ENCODE measurements at places on chromosomes 1 and 21. TPM values are rescaled to one million over a fixed set of nuclear protein-coding genes. Genes with fewer than 3 reads are reported as not detected.
A peak's percentile ranks its signal among the peaks of the same experiment; 100 is the strongest.

ATP6V1G3 gene
- not detected for total RNA-seq

ROR1 gene
- total RNA-seq = 21.8 TPM

SPRR1B gene
- not detected for total RNA-seq

TPTE gene
- not detected for total RNA-seq

DNA sequence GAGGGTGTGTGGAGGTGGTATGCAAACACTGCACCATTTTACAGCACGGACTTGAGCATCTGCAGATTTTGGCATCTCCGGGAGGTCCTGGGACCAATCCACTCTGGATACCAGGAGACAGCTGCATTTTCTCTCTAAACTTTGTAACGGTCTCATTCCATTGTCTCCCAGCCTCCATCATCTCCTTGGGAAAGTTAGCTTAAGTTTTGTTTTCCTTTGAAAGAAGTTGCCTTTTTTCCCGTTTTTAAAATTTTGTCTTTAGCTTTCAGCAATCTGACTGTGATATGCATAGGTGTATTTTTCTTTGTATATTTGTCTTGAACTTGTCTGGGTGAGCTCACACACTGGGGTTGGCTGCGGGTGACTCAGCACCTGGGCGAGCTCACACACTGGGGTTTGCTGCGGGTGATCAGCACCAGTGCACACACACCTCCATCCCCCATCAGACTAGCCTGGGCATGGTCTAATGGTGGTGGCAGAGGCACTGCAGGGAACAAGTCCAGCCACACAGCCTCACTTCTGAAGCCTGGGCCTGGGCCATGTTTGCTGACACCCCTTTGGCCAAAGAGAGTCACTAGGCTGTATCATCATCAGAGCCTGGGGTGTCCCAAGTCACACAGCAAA, 32.1 kb upstream of the COL18A1 start:
- H3K27ac ChIP-seq = no peak overlapping the region
- H3K36me3 ChIP-seq = peaks cover 5% of the 10 kb centered on the region
- H3K4me1 ChIP-seq = peaks cover 24% of the 10 kb centered on the region
- no peaks in the 10 kb centered on the region for H3K27me3 ChIP-seq
- no peak overlapping the region for H3K4me3 ChIP-seq

DNA sequence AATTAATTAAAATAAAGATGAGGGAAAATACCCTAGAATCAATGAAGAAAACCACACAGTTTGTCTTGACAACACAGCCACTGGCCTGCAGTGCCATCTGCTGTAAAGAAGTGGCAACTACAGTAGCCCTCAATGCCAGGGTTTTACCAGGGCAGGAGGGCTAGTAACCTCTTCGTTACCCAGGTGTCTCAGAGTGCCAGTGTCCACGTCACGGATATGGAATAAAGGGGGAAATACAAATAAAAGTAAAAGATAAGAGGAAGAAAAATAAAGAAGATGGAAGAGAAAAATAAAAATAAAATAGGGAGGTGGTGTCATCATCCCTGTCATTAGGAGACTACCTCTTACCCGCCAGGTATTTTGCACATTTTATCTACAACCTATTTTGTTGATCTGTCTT, 14.2 kb upstream of the SLC44A3 start:
- peaks cover 2% of the 10 kb centered on the region for H3K27me3 ChIP-seq
- H3K4me3 ChIP-seq = no peak overlapping the region
- DNase-seq = no peak
- no peak overlapping the region for H3K27ac ChIP-seq

DNA sequence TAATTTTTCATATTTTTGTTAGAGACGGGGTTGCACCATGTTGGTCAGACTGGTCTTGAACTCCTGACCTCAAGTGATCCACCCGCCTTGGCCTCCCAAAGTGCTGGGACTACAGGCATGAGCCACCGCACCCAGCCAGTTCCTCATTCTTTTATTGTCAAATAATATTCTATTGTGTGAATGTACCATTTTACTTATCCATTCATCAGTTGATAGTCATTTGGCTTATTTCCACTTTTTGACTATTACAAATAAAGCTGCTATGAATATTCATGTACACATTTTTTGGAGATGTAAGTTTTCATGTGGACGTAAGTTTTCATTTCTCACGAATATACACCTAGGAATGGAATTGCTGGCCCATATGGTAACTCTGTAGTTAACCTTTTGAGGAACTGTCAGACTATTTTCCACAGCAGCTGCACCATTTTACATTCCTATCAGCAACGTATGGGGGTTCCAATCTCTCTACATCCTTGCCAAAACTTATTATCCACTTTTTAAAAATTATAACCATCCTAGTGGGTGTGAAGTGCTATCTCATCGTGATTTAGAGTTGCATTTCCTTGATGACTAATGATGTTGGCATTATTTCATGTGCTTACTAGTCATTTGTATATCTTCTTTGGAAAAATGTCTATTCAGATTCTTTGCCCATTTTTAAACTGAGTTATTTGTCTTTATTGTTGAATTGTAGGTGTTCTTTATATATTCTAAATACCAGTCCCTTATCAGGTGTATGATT, 12.7 kb downstream of the PACC1 start:
- DNase-seq = peak; percentile 8
- no peaks in the 10 kb centered on the region for H3K4me1 ChIP-seq
- no peak overlapping the region for H3K27ac ChIP-seq
- no peaks in the 10 kb centered on the region for H3K27me3 ChIP-seq
- no peak overlapping the region for H3K4me3 ChIP-seq

- peaks cover 10% of the 10 kb centered on the region for H3K27me3 ChIP-seq
- no peaks in the 10 kb centered on the region for H3K36me3 ChIP-seq
- H3K27ac ChIP-seq = no peak within 1 kb of the TSS
- peak within 1 kb of the TSS; percentile 59 for H3K4me3 ChIP-seq
- H3K4me1 ChIP-seq = peaks cover 40% of the 10 kb centered on the region
- DNase-seq = no peak
These were observed at the start of gene RAP1GAP for GRCh38 chr1:21669258-21670058. RAP1GAP (minus strand) TSS chr1:21669357; CDS start chr1:21620032, 49,325 bp downstream.

GRCh38 chr1:60563777-60564535, 490.4 kb upstream of the C1orf87 start:
- peaks cover 59% of the 10 kb centered on the region for H3K4me1 ChIP-seq
- H3K4me3 ChIP-seq = peak overlapping the region; percentile 9
- no peaks in the 10 kb centered on the region for H3K36me3 ChIP-seq
- H3K27ac ChIP-seq = peak overlapping the region; percentile 78
- DNase-seq = no peak
- no peaks in the 10 kb centered on the region for H3K27me3 ChIP-seq

DNA sequence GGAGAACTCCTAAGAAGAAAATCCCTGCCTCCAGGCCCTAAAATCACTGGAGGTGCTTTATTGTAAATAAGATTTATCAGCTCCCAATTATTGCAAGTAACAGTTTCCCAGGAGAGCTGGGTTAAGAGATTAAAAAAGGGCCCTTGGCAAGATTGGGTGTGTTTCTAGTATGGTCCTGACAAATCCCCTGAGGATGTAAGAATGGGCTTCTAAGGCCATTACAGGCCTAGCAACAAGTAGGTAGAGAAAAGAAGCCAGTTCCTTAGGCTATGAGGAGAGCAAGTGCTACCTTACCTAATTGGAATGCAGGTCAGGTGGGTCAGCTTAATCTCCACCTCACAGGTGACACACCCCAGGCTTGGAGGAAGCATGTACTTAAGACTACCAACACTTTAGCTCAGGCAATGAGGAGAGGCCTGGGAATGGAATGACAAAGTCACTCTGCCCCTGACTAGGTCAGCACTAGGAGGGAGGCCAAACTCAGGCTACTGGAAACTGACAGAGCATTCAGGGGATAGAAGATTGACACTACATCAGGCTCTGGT, 6.8 kb upstream of the OTUD7B start:
- no peaks in the 10 kb centered on the region for H3K27me3 ChIP-seq
- H3K4me1 ChIP-seq = peaks cover 21% of the 10 kb centered on the region
- no peak overlapping the region for H3K4me3 ChIP-seq
- no peak overlapping the region for H3K27ac ChIP-seq
- DNase-seq = no peak

Data from osteocyte (in vitro differentiated cells).